Neural crest cell (in vitro differentiated cells): ENCODE measurements at places on chromosomes 5 and 9. TPM values are rescaled to one million over a fixed set of nuclear protein-coding genes. Genes with fewer than 3 reads are reported as not detected.

- no peak overlapping the region for H3K4me3 ChIP-seq
- DNase-seq = no peak
- H3K36me3 ChIP-seq = peaks cover 25% of the 10 kb centered on the region
- no peaks in the 10 kb centered on the region for H3K27me3 ChIP-seq
Measured at GRCh38 chr5:75568202-75568601, 43.1 kb upstream of the ANKDD1B start.

DNA sequence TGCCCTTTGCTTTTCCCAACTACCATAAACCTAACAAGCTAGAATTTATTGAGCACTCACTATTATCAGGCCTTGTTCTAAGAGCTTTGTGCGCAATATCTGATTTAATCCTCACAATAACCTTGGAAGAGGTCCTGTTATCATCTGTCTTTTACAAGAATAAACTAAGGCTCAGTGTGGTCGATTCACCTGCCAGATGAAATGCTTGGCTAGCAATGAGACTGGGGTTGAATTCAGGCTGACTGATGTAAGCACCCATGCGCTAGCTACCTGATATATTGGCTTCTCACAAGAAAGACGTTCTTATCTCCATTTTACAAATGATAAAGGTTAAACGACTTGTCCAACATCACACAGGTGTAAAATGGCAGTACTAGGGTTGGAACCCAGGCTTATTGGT is 37.4 kb downstream of the FAT2 start:
- H3K4me1 ChIP-seq = no peaks in the 10 kb centered on the region
- no peak overlapping the region for H3K4me3 ChIP-seq
- no peaks in the 10 kb centered on the region for H3K27me3 ChIP-seq
- no peak for DNase-seq

TSTD2 gene
- 24.4 and 29.4 TPM in 2 replicates for total RNA-seq

SLC46A2 gene
- not detected in 2 replicates for total RNA-seq

PIP5KL1 gene
- 2.6 and 3.4 TPM in 2 replicates for total RNA-seq

RETREG1 gene
- total RNA-seq = 4.6 and 6.2 TPM in 2 replicates
